ENCODE measurements at places on chromosomes 7 and 10.

DNA sequence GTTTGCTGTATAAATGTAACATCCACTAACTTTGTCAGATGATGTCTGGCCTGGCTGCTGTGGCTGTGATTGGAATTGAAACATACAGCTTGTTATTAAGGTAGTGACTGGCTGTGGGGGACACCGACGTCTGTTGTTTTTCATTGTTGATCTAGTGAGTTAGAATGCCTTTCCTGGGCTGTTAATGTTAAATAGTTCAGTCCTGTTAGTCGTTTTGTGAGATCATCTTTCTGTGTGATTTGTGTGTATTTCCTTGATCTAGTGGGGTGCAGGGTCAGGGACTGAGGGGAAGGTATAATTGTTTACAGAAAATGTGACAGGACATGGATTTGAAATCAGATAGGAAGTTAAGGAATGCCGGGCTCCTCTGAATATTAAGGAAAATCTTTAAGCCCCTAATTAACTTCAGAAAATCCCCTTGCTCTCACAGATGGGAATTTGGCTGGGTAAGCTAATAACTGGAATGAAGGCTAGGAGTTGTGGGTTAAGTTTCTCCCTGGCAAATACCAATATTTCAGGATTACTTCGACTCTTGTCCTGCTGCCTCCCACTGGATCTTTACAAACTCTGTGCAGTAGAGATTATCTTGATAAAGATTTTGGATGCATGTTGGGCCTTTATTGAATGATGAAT lies 163.1 kb downstream of the AUTS2 start:
- no peak for DNase-seq

DNA sequence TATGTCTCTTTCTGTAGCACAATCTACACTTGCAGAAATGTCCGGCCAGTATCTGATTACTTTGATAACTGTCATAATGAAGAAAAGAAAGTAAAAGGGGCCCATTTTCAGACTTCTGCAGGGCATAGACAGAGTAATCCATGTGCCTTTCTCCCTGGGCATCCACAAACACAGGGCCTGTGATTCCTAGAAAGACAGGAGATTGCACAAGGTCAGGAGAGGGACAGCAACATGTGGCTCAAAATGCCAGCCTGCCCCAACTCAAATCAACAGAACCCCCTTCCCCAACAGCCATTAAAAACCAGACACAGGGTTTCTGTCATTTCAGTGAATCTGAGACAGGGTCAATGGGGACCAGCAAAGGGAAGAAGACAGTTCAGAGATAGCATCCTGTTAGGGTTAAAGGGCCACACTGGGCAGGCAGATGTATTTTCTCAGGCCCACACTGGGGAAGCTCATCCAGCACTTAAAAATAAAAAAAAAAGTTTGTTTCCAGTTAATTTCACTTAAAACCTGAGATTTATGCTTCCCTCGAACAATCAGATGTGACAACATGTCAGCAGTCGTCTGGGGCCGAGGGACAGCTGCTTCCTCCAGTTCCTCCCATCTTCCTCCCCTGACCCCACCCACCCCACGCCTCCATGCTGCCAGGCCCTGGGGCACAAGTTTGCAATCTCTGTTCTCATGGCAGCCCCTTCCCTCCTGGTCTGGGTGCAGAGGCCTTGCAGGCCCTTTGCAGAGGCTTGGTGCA lies 30.7 kb upstream of the ACSL5 start:
- no peak for DNase-seq

DNA sequence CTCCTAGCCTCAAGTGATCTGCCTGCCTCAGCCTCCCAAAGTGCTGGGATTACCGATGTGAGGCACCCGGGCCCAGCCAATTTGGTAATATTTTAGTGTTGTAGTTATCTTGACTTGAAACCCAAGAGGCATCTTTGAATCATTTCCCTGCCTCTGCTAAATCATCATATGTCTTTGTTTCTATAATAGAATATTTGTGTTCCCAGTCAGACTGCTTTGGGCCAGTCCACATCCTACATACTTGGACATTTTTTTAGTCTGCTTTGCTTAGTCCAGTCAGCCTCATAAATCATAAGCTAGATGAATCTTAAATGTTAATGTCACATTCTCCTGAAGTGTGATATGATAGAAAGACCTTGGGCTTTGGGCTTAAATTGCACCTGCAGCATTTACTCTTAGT lies 5.9 kb downstream of the STAM start:
- no peak for DNase-seq

- DNase-seq, result no peak
These were observed 9.4 kb downstream of the STRIP2 start for GRCh38 chr7:129443612-129444011.

DNA sequence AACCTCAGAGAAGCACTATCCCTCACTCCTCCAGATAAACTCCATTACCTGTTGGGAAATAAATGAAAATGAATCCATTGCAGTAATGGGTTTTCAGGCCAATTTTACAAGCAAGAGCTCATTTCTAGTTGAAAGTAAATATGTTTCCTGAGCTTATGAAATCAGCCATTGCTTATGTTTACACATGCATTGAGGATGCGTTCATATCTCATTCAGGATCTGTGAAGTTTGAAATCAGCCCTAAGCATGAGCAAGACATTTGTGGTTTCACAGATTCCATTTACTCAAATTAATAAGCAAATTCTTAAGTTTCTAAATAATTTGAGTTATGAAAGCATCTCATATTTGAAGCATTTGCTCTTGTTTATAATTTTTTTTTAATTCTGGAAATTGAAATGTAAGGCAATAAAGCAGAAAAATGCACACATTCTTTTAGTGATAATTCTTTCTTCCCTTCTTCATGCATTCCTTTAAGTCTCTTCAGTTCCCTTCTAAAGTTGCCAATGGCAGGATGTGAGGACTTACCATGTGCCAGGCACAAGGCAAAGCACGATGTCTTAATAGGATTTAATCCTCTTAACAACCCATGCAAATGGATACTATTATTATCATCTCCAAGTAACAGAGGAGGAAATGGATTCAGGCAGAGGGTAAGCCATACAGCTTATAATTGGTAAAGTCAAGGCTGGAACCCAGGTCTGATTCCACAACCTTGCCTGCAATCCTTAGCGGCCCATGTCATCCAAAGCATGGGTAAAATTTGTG lies 35.0 kb upstream of the CTTNBP2 start:
- no peak for DNase-seq

DNA sequence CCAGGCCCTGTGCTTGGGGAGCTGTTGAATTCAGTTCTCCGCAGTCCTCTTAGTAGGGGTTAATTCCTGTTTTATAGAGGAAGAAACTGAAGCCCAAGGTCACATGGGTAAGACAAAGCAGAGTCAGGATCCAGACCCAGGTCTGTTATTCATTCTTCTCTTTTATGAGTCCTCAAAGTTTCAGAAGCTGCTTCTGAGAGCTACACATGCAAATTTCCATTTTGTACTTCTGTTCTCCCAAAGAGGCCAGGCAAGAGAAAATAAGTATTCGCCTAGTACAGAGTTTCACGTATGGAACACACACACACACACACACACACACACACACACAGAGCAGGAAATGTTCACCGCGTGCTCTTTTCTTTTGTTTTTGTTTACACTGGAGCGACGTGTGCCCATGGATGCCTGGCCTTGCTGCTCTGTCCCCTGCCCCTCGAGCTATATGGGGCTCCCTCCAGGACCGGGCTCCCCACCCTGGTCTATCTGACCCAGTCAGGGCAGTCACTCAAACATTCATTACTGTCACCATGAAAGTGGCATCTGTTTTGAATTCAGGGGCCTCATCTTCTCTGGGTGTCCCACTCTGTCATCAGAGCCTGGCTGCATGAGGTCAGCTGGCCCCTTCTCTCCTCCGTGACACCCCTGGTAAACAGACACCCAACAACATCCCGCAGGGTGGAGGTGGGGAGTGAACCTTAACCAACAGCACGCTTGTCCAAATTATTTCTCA lies 84.4 kb downstream of the TNS3 start:
- DNase-seq, result no peak

GRCh38 chr10:70940834-70941568 lies 52.6 kb upstream of the PCBD1 start:
- no peak for DNase-seq

DNA sequence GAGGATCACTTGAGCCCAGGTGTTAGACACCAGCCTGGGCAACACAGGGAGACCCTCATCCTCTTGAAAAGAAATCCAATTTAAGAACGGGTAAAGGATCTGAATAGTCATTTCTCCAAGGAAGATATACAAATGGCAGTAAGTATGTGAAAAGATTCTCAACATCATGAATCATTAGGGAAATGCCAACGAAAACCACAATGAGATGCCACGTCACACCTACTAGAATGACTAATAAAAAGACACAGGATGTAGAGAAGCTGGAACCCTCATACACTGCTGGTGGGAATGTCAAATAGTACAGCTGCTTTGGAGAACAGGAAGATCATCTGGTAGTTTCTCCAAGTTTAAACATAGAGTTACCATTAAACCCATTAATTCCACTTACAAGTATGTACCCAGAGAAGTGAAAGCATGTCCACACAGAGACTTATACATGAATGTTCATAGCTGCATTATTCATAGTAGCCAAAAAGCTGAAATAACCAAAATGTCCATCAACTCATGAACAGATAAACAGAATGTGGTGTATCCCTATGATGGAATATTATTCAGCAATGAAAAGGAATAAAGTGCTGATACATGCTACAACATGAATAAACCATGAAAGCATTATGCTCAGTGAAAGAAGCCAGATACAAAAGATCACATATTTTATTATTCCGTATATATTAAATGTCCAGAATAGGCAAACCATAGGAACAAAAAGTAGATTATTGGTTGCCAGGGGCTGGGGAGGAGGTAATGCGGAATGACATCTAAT lies 13.1 kb upstream of the ZMIZ2 start:
- peak; percentile 86 for DNase-seq

DNA sequence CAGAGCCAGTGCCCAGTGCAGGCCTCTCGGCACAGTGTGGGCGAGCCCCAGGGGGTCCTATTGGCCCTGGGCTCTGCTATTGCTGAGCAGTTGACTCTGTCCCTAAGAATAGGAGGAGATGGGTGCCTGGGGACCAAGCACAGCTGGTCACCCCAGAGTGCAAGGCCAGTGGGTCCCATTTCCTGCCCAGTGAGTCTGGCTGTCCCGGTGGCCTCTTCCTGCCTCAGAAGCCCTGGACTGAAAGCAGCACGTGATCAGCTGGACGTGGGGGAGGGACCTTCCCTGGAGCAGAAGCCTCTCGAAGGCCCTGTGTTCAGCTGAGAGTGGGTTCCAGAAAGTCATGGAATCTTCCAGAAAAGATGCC lies 42.0 kb downstream of the PWWP2B start:
- no peak for DNase-seq

- DNase-seq, result no peak
These were observed 470.8 kb upstream of the KCND2 start for GRCh38 chr7:119802147-119802546.

- no peak for DNase-seq
These were observed 237.3 kb downstream of the PTPRN2 start for GRCh38 chr7:158350166-158350900.

- no peak for DNase-seq
These were observed 16.0 kb downstream of the GPER1 start for GRCh38 chr7:1103789-1104515.

DNA sequence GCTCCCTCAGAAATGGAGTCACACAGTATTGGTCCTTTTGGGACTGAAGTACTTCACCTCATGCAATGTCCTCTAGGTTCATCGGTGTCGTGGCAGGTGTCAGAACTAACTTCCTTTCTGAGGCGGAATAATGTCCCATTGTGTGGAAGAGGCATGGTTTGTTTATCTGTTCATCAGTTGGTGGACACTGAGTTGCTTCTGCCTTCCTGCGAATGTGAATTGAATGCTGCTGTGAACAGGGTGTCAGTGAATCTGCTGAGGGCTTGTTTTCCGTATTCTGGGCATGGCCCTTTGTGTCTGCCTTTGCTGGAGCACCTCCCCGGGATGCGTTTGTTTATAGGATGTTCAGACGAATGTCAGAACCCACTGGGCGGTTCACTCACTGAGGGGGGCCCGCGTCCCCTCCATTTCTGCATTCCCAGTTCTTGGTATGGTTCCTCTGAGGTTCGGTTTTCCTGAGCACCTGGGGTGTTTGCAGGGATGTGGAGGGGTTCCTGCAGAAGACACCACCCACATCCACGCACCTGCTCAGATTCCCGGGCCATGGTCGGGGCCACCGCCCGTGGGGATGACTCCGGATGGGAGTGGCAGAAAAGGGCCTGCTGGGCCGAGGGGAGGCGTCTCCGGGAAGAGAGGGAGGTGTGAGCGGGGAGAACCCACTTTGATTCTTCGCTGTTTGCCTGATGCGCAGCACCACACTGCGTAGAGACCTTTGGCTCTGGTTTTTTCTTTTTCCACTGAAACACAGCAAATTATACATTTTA lies 33.1 kb downstream of the CHST12 start:
- DNase-seq, result no peak

- DNase-seq, result no peak
These were observed 1.3 kb upstream of the CALCR start for GRCh38 chr7:93575555-93576399.

DNA sequence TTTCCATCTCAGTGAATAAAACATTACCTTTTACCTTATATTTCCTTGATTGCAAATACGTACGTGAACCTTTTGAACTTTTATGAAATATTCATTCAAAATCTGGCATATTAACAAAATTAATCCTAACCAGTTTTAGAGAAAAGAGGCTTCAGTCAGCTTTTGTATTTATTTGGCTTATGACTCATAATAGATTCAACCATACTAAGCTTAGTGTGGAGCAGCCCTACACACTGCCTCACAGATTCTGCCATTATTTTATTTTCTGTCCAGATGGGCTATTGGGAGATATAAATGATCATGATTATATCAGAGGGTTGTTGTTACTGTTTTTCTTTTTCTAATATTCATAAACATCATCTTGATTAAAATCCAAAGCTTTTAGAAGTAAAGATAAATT lies 325.5 kb downstream of the GPR37 start:
- no peak for DNase-seq

DNA sequence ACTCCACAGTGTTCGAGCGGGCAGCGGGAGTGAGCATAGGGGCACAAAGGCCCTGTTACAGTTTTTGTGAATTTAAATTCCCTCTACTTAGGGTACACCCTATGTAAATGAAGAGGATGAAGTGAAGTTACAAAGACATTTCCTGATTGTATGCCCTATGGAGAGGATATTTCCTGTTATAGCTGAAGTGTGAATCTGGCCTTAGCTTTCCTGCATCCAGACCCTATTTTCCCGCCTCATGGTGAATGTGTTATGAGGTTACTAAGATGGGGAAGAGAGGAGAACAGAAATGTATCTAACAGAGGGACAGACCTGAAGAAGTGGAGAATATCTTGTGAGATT lies 37.8 kb upstream of the COMMD3 start:
- DNase-seq, result no peak

All from activated CD4-positive, alpha-beta T cell treated with anti-CD3 and anti-CD28 coated beads, Interleukin-2, Interleukin-6, amounts not matched to agents 100 ng/mL and 50 ng/mL, durations not matched to agents 16 hours and 8 hours (primary cell).